Ecto neural progenitor cell (in vitro differentiated cells): ENCODE measurements at places on chromosomes 7 and 10.

DNA sequence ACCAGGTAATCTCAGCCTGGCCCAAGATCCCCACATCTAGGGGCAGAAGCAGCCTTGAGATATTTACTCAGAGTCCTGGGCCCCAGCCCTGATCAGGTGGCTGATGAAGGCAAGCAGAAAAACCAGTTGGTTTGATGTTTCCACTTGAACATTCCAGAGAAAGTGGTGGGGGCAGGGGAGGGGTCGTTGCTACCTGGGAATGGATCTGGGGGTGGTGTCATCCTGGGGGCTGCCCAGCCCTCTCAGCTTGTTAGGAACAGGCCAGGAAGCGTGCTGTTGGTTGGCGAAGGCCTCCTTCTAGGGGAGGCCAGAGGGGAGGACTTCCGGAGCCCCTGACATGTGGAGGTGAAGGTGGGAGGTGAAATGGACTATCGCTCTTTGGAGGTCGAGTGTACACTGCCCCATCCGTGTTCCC is 3.7 kb upstream of the ABHD11 start:
- DNase-seq: peak; percentile 62

DNA sequence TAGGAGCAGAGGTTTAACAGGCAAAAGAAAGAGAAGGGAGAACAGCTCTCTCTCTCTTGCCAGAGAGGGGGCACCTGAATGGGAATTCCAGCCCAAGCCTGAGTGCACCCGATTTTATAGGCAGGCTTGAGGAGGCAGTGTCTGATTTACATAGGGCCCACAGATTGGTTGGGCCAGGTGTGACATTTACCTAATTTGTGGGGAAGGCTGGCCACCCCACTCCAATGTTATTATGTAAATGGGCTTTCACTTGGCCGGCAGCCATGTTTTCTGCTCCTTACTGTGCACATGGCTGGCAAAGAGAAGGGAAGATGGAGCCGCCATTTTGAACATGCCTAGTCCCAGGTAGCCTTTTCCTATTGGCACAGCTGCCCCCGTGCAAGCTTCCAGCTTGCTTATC is 735.5 kb upstream of the AUTS2 start:
- DNase-seq: no peak

DNA sequence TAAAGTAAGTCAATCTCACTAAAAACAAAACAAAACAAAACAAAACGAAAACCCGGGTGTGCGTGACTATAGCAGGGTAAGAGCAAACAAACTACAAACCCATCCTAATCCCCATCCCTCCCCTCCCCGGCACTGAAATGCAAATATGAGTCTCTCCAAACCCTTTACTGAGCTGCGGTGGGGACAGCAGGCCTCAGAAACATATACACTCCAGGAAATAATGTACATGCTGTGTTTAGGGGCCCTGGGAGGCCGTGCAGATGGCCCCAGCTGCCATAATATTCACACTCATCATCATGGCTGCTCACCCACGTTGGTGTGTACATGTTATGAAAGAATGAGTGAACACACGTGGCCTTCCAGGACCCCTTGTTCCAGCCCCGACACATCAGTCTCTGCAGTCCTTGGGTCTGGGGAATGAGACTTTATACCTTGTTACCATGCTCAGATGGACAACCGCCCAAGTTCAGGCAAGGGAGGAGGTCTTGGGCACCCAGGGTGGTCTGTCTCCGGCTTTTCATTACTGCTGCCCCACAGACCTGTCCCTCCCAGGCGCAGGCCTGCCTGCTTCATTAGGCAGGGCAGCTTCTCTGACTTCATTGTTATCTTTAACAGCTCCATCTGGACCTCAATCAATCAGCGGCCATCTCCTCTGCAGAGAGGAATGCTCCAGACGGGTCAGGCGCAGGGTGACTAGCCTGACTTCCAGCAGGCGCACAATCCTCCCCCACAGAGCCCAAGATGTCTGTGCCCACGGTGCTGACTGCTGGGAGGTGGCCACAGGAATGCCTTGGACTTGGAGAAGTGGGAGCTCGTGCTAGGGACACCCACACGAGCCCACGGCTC is 20.6 kb downstream of the HSPA12A start:
- DNase-seq: no peak

GRCh38 chr10:53223851-53224250 is 451.3 kb upstream of the MBL2 start:
- DNase-seq: peak; percentile 55

- DNase-seq: no peak
Measured at GRCh38 chr7:15782656-15783055, 96.2 kb upstream of the MEOX2 start.

- no peak for DNase-seq
Measured at GRCh38 chr10:97724341-97724941, 10.9 kb downstream of the MARVELD1 start.

- no peak for DNase-seq
Measured at GRCh38 chr10:95814011-95814727, 58.2 kb downstream of the ENTPD1 start.

- DNase-seq: peak; percentile 74
Measured at GRCh38 chr10:71285180-71285545, 33.9 kb upstream of the SLC29A3 start.

DNA sequence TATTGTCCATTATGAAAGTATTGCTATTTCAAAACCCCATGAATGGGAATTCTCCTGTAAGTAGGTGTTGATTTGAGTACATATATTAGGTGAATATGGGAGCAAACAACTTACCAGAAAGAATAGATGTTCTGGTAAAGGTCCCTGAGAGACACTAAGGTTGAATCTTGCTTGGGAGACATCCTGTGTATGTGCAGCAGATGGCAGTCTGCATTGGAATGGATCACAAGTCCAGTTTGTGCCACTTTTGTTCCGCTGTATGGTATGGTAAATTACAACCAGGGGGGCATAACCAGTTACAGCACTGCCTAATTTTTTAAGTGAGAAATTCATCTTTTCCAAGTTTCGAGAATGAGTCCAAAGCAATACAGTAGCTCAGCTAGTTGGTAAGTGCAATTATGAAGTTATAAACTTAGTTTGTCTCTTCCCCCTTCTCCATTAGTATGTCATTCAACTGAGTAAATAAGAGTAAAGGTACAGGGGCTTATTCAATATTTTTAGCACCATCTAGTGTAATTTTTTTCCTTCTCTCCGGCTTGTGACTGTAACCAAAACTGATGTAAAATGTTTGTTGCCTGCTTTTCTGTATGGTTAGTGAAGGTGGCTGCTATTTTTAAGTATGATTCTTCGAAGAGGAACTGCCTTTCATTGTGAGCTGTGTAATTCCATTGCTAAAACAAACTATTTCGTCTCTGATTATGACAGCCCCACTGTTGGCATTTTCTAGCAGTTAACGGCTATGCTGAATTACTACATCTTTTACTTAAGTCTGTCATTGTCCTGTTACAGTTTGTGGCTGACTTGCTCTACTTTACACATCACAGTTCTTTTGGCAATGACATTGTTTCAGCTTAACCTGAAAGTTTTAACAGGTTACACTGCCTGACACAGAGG is 2.8 kb downstream of the MCU start:
- no peak for DNase-seq

GRCh38 chr7:93218997-93219827 is 7.1 kb downstream of the HEPACAM2 start:
- DNase-seq: no peak

DNA sequence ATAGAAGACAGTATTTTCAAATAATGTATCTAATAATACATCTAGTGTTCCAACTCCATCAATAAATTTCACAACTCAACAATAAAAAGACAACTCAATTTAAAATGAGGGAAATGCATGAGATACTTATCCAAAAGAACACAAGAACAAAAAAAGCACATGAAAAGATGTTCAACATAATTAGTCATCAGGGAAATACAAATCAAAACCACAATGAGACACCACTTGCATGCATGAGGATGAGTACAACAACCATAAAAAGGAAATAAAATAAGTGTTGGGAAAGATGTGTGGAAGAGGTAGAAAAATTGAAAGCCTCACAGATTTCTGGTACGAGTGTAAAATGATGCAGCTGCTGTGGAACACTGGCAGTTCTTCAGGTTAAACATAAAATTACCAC is 111.6 kb upstream of the PTPRZ1 start:
- no peak for DNase-seq

GRCh38 chr7:19362099-19362498 is 216.9 kb upstream of the FERD3L start:
- no peak for DNase-seq
